ENCODE measurements at places on chromosomes 5 and 9.
A peak's percentile ranks its signal among the peaks of the same experiment; 100 is the strongest.

DNA sequence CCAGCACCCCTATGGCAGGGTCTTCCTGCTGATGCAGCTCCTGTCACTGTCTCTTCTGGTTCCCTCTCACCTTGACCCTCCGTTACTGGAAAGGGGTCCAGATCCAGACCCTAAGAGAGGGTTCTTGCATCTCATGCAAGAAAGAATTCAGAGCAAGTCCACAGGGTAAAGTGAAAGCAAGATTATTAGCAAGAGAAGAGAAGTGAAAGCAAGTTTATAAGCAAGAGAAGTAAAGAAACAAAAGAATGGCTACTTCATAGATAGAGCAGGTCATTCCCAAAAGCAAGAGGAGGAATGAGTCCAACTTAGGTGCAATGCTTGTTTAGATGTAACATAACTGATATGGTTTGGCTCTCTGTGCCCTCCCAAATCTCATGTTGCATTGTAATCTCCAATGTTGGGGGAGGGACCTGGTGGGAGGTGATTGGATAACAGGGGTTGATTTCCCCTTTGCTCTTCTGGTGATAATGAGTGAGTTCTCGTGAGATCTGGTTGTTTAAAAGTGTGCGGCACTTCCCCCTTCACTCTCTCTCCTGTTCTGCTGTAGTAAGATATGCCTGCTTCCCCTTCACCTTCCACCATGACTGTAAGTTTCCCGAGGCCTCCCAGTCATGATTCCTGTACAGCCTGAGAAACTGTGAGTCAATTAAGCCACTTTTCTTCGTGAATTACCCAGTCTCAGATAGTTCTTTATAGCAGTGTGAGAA is 183.3 kb downstream of the MED10 start:
- DNase-seq, result no peak

- no peak for DNase-seq
Measured at GRCh38 chr9:351916-352315, 137.3 kb downstream of the DOCK8 start.

DNA sequence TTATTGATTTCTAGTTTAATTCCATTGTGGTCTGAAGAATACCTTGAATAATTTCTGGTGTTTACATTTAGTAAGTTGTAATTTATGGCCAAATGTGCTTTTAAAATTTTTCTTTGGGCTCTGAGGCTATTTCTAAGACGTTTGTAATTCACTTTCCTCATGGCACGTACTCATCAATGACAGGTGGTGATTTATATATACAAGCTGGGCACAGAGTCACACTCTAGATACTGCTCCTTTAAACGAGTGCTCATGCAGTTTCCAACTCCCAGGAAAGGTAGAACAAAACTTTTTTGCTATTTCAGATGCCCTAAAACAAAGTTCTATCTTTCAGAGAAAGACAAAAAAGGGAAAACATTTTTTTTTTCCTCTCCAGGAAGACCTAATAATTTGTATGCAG is 146.9 kb downstream of the AUH start:
- DNase-seq, result no peak

GRCh38 chr5:161030229-161030628 is 178.2 kb upstream of the ATP10B start:
- DNase-seq, result peak; percentile 17

- DNase-seq, result no peak
Measured at GRCh38 chr5:140548300-140548688, 832 bp downstream of the EIF4EBP3 start.

- no peak for DNase-seq
Measured at GRCh38 chr9:121373011-121373729, 3.1 kb upstream of the STOM start.
